ENCODE measurements at places on chromosomes 12 and 14. TPM values are rescaled to one million over a fixed set of nuclear protein-coding genes. Genes with fewer than 3 reads are reported as not detected.

DNA sequence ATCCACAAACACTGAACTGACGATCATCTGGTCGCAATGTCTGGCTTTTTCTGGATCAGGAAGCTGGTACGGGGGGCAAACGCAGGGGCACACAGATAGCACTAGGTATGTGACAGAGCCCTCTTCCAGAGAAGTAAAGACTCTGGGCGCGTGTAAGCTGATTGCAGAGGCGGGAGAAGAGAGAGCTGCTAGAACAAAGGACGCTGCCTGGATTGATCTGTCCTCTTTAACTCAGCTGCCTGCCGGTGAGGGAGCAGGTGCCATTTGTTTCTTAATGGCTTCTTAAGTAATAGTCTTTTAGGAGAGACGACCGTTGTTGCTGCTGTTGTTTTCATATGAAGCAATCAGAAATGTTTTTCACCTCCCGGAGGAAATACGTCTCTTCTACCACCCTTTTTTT is 77.3 kb downstream of the GLT1D1 start:
- DNase-seq, result no peak
- H3K27me3 ChIP-seq, result no peaks in the 10 kb centered on the region
- H3K36me3 ChIP-seq, result no peaks in the 10 kb centered on the region
- no peaks in the 10 kb centered on the region for H3K4me1 ChIP-seq
- H3K27ac ChIP-seq, result no peak overlapping the region

DNA sequence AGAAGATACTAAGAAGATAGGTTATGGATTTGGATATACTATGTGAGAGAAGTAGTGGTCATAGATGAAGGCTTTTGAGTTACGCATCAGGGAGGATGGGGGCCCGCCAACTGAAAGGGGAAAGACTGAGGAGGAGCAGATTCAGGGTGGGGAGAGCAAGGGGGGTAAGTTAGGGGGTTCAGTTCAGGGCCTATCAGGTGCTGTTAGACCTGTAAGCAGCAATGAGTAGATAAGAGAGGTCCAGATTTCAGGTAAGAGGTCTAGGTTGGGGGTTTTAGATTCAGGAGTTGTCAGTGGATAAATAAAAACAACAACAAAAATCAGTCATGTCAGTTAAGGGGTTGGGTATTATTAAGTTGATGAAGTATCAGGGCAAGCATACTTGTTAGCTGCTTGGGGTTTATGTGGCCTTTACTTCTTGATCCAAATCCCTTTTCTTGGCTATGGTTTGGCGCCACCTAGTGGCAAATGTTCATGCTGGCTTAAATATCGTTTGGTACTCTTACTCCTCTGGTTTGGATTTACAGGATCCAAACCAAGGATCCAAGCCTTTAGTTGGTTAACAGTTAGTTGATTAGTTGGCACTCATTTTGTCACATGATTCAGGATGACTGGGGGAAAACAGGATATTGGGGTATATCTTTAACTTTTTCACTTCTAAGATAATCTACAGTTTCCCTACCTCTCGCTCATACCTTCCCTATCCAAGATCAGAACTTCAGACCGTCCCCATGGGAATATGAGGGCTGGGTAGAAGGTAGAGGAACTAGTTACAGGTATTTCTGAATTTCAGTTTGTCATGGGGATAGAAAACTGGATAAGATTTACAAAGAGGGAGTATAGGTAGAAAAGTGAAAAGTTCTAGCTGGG is 65.1 kb downstream of the PCNX1 start:
- DNase-seq, result peak; percentile 86
- H3K27me3 ChIP-seq, result no peaks in the 10 kb centered on the region
- no peak overlapping the region for H3K4me3 ChIP-seq
- peaks cover 24% of the 10 kb centered on the region for H3K4me1 ChIP-seq

- H3K4me1 ChIP-seq, result peaks cover 68% of the 10 kb centered on the region
- no peaks in the 10 kb centered on the region for H3K27me3 ChIP-seq
- no peaks in the 10 kb centered on the region for H3K36me3 ChIP-seq
- no peak for DNase-seq
- peak overlapping the region; percentile 4 for H3K27ac ChIP-seq
Observed at GRCh38 chr14:89399594-89400068, 17.4 kb downstream of the FOXN3 start.

GRCh38 chr12:57940052-57940914 is 1.1 kb upstream of the ATP23 start:
- peaks cover 2% of the 10 kb centered on the region for H3K36me3 ChIP-seq
- H3K4me3 ChIP-seq, result peak overlapping the region; percentile 97
- DNase-seq, result no peak

- no peaks in the 10 kb centered on the region for H3K4me1 ChIP-seq
- H3K27ac ChIP-seq, result no peak overlapping the region
- no peak overlapping the region for H3K4me3 ChIP-seq
- no peak for DNase-seq
- H3K36me3 ChIP-seq, result no peaks in the 10 kb centered on the region
Observed at GRCh38 chr12:46004715-46005114, 14.3 kb upstream of the SCAF11 start.

GRCh38 chr14:102252834-102253801 is 51.8 kb downstream of the MOK start:
- no peaks in the 10 kb centered on the region for H3K4me1 ChIP-seq
- no peaks in the 10 kb centered on the region for H3K36me3 ChIP-seq
- no peak overlapping the region for H3K27ac ChIP-seq
- no peak for DNase-seq
- H3K27me3 ChIP-seq, result peaks cover 4% of the 10 kb centered on the region
- no peak overlapping the region for H3K4me3 ChIP-seq

DNA sequence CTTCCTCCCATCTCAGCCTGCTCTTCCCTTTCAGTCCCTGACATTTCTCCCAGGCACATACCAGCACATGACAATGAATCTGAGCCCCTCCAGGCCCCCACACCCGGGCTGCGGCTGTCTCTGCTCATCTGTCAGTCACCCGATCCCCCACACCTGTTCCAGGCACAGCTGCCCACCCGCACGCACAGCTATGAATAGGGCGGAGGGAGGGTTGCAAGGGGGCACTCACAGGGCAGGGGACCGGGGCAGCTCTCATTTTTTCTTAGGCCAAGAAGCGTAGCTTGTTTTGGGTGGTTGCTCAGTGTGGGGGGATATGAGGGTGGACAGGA is 43.7 kb upstream of the TSPAN9 start:
- H3K36me3 ChIP-seq, result no peaks in the 10 kb centered on the region
- DNase-seq, result no peak
- H3K27ac ChIP-seq, result no peak overlapping the region
- no peak overlapping the region for H3K4me3 ChIP-seq
- no peaks in the 10 kb centered on the region for H3K27me3 ChIP-seq

- no peak overlapping the region for H3K27ac ChIP-seq
- no peak overlapping the region for H3K4me3 ChIP-seq
- DNase-seq, result no peak
- H3K27me3 ChIP-seq, result peaks cover 14% of the 10 kb centered on the region
- no peaks in the 10 kb centered on the region for H3K36me3 ChIP-seq
Observed at GRCh38 chr12:113030875-113031525, 25.5 kb upstream of the DTX1 start.

DNA sequence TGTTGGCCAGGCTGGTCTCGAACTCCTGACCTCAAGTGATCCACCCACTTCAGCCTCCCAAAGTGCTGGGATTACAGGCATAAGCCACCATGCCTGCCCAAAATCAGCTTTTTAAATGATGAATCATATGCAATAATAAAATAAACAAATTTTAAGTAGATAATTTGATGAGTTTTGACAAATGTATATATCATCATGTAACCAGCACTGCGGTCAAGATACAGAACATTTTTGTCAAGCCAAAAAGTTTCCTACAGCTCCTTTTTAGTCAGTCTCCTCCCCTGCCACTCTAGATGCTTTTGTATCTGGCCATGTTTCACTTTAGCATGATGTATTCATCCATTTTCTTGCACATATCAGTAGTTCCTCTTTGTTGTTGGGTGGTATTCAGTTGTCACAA is 17.2 kb downstream of the FRMD6 start:
- no peak overlapping the region for H3K27ac ChIP-seq
- H3K4me3 ChIP-seq, result no peak overlapping the region
- H3K27me3 ChIP-seq, result peaks cover 12% of the 10 kb centered on the region
- no peak for DNase-seq

DNA sequence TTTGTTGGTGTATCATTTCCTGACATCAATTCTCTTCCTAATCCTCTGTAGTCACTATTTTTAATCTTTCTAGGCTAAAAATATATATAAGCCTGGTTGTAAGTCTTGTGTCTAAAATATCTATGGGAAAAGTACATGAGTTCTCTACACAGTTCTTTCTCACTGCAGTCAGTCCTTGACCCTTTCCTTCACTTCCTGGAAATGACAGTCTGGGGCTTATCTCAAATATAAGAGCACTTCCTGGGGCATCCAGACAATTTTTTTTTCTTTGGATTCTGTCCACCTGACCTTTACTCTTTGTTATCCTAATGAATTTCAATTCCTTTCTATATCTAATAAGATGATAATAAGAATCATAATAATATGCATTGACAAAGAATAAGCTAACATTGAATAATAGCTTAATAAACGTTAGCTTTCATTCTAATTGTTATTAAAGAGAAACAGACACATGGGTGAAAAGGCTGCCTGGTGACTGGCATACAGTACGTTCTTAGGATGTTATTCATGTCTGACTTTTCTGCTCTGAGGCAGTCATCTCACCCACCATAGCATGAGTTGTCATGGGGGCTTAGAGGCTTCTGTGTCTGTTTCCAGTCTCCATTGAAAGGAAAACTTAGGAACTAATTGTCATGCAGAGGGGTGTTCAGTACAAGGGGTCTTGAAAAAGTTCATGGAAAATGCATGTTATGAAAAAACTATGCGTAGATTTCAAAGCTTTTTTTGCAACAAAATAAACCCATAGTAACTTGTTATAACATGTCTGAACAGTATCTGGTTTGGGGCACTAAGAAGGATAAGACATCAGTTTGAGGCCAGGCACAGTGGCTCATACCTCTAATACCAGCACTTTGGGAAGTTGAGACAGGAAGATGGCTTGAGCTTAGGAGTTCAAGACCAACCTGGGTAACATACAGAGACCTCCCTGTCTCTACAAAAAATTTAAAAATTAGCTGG is 66.2 kb upstream of the DNM1L start:
- H3K36me3 ChIP-seq, result no peaks in the 10 kb centered on the region
- peaks cover 2% of the 10 kb centered on the region for H3K27me3 ChIP-seq
- no peak overlapping the region for H3K4me3 ChIP-seq
- H3K27ac ChIP-seq, result no peak overlapping the region
- no peak for DNase-seq

GRCh38 chr14:75577729-75578101 is 705 bp upstream of the FLVCR2 start:
- H3K27ac ChIP-seq, result peak overlapping the region; percentile 85
- peaks cover 22% of the 10 kb centered on the region for H3K4me1 ChIP-seq
- H3K4me3 ChIP-seq, result peak overlapping the region; percentile 91
- peak; percentile 82 for DNase-seq

DNA sequence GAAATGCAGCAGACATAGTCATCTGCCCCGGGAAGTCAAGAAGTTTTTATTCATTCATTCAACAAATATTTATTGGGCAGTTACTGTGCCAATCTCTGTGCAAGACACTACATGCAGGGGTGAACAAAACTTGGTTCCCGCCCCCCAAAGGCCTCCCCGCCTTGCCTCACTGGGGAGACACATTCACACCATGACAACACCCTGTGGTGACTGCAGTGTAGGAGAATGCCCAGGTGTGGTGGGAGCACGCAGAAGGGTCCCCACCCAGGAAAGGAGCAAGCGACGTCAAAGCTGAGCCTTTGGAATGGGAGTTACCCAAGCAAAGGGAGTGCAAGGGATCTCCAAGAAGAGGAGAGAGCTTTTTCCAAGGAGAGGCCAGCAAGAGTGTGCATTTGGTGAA is 1.6 kb upstream of the AQP6 start:
- no peaks in the 10 kb centered on the region for H3K4me1 ChIP-seq
- peaks cover 4% of the 10 kb centered on the region for H3K27me3 ChIP-seq
- no peak for DNase-seq

- H3K4me1 ChIP-seq, result peaks cover 31% of the 10 kb centered on the region
- H3K4me3 ChIP-seq, result peak overlapping the region; percentile 44
- DNase-seq, result no peak
- H3K27ac ChIP-seq, result peak overlapping the region; percentile 93
- no peaks in the 10 kb centered on the region for H3K27me3 ChIP-seq
Observed at GRCh38 chr14:71557351-71557750, 374.9 kb upstream of the RGS6 start.

- H3K36me3 ChIP-seq, result no peaks in the 10 kb centered on the region
- H3K4me1 ChIP-seq, result peaks cover 3% of the 10 kb centered on the region
- DNase-seq, result no peak
- H3K4me3 ChIP-seq, result no peak overlapping the region
Observed at GRCh38 chr14:70029296-70030132, 150.3 kb downstream of the SMOC1 start.

DNA sequence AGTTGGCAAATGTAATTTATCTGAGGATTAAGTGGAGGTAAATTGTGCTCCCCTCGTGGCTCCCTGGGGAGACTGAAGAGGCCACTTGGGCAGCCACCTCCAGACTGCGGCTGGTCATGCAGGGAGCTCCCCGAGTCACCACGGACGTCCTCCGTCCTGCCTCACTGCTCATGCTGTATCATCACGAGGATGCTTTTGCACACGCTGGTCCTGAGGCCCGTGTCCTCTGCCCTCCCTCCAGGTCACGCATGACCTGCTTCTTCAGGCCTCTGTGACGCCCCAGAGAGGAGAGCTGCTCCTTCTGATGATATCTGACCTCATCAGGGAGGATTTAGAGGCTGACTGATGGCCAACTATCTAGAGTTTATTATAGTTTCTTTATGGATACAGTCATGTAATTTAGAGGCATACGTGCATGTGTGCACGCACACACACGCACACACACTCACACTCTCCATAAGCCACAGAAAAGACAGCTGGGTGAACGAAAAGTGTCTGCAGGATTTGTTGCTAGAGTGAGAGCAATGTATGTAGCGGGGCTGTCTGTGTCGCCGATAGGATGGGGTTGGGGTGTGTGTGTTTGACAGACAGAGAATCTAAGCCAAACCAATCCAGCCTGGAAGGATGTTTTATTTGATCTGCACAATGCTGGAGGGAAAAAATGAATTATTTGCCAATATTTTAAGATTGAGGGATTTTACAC is 160.0 kb downstream of the ADGRD1 start:
- H3K27ac ChIP-seq, result no peak overlapping the region
- H3K36me3 ChIP-seq, result no peaks in the 10 kb centered on the region
- no peaks in the 10 kb centered on the region for H3K4me1 ChIP-seq
- DNase-seq, result peak; percentile 12
- no peak overlapping the region for H3K4me3 ChIP-seq

WBP11 gene
- total RNA-seq, result 96.2 TPM

TAS2R46 gene
- 5.6 TPM for total RNA-seq

NFATC4 gene
- not detected for total RNA-seq

EVL gene
- 109 TPM for total RNA-seq
